ENCODE measurements at places on chromosomes 3 and 15.

GRCh38 chr3:158103887-158104327 is 2.3 kb downstream of the SHOX2 start:
- no peak for DNase-seq

DNA sequence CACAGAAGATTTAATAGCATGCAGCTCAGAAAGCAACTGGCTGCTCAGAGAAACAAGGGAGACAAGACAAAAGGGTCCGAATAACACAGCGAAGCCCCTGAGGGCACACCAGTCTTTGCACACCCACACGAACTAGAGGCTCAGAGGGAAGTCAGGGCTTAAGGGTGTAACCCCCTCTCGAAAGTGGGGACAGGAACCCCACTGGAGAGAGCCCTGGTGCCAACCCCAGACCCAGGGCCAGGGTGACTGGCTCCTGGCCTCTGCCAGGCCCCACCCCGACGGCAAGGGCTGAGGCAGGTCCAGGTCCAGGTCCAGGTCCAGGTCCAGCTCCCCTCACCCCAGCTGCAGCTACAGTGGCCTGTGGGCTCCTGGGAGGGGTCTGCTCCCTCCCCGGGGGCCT is 10.5 kb upstream of the PRR23E start:
- no peak for DNase-seq

GRCh38 chr3:52896151-52896550 is 1.2 kb downstream of the STIMATE start:
- DNase-seq: no peak

DNA sequence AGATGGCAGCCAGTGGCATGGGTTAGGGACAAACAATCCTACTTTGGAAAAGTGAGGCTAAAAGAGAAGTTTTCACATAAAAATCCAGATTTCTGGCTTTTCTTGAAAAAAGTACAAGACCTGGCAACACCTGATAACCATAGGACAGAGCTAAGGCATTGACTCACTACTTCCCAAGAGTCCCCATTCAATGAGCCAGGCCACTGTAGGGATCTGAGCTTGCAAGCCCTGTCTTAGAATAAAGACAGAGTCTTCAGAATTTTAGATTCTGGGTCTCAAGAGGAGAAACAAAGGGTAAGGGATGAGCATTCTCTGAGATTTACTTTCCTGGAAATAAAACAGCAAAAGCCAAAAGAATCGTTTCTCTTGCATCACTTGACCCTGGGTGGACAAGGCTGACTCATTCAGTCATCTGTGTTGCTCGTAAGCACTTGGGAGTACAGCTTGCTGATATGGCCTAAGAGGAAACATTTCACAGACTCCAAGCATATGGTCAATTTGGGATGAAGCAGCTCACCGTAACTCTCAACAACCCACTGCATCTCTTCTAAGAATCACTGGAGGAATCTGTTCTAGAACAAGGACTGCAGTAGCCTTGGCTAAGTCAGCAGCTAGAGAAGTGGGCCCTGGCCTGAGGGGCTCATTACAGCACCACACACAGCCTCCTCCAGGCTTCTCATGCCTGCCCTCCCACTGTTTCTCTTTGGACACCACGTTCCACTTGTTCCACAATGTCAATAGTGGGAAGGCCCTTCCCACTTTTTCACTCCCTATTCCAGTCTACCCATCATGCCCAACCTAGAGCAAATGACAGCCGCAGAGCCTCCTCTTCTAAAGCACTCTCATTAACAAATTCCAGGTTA is 86.2 kb downstream of the RFTN1 start:
- DNase-seq: no peak

GRCh38 chr3:180420804-180421203 is 181.2 kb upstream of the TTC14 start:
- no peak for DNase-seq
